ENCODE measurements at places on chromosomes 6 and 20.
A peak's percentile ranks its signal among the peaks of the same experiment; 100 is the strongest.

GRCh38 chr6:104349191-104349590 is 510.5 kb downstream of the HACE1 start:
- DNase-seq = no peak

- DNase-seq = no peak
Observed at GRCh38 chr6:35070111-35070510, 71.0 kb downstream of the TCP11 start.

GRCh38 chr6:129104131-129104530 is 221.2 kb downstream of the LAMA2 start:
- no peak for DNase-seq

DNA sequence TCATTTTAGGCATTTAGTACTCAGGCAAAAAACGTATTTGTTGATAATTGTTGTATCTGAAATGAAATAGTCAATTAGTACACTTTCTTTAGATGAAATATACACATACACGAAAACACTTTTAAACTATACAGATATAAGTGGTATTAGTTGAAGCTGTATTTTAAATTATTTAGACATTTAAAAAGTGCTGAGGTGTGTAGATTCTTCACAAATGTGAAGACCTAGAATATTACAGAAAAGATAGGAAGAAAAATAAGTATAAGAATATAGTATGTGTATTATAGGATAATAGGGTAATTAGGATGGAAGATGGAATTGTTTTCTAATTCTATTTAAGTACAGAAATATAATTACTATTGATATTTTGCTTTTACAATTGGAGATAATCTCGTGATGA is 4.6 kb downstream of the ZFAND3 start:
- no peak for DNase-seq

DNA sequence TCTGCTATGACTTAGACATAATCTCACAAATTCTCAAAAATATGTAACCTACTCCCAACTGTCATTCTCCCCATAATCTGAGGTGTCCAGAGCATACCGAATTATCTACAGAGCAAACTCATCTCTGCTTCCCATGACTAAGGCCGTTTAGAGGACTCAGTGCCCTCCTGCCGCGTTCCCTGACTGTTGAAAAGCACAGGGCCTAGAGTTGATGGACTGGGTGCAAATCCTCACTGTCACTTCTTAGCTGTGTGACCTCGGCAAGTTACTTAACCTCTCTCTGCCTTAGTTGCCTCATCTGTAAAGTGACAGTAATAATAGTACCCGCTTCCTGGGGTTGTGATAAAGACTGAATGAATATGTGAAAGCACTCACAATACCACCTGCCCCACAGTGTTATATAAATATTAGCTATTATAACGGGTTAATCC is 4.7 kb upstream of the TUBB2A start:
- DNase-seq = no peak

DNA sequence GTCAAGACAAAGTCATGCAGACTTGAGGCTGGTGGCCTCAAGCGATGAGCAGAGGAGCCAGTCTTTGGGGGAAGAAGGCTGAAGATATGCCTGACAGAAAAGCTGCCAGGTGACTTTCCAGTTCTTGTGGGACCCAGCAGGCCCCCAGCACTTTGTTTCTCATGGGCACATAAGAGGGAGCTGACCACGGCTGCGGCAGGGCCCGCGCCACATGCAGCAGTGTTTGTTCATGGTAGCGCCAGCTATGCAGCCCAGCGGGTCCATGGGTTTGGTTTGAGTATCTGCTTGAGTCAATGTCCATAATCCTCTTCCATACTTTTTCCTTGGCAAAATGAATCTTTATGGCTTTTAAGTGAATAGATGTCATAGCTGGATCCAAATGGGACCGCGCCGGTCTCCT is 91.0 kb upstream of the LY86 start:
- DNase-seq = no peak

- no peak for DNase-seq
Observed at GRCh38 chr6:135630789-135631376, 133.3 kb upstream of the AHI1 start.

DNA sequence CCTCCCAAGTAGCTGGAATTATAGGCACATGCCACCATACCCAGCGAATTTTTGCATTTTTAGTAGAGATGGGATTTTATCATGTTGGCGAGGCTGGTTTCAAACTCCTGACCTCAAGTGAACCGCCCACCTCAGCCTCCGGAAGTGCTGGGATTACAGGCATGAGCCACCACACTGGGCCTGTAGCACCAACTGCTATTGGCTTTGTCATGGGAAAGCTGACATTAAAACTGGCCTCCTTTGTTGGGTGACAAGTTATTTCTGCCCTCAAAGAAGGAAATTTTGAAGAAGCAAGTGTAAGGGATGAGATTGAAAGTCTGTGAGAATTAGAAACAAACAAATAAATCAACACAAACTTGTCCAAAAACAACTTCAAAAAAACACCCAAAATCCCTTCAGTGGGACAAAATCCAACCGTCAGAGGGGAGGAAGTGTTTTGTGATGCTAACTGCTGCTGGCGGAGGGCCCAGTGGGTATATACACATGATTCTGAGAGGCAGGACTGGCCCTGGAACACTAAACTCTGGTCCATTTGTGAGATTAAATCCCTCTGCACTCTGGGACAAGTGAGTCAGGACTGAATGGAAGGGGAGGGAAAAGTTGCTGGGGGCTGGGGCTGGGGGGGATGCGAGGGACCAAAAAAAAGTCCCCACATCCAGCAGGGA is 87.5 kb upstream of the NAA20 start:
- no peak for DNase-seq

- no peak for DNase-seq
Observed at GRCh38 chr6:15444081-15444731, 198.3 kb downstream of the JARID2 start.

DNA sequence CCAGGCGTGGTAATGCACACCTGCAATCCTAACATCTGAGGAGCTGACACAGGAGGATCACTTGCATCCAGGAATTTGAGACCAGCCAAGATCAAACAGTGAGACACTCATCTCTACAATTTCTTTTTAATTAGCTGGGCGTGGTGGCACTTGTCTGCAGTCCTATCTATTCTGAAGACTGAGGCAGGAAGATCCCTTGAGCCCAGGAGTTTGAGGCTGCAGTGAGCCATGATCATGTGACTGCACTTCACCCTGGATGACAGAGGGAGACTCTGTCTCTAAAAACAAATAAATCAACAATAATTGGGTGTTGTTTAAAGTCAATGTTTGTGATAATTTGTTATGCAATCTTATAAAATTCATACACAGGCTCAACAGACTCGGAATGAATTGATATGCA is 18.0 kb upstream of the HLA-A start:
- no peak for DNase-seq

DNA sequence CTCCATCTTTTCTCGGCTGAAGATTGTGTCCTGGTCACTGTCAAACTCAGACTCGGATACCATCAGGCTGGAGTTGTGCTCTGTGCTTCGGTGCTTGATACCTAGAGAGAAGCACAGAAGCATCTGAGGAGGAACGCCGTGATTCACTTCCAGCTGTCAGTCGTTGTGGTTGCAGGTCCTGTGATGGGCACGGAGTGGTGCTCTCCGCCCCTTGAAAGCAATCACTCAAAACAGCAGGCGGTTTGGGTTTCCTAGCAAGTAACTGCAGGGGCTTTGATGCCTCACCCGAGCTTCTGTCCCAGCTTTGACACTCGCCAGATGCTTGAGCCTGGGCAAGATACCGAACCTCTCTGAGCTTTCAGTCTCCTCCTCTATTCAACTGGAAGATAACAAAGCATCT is 52.5 kb downstream of the ALDH5A1 start:
- peak; percentile 71 for DNase-seq

DNA sequence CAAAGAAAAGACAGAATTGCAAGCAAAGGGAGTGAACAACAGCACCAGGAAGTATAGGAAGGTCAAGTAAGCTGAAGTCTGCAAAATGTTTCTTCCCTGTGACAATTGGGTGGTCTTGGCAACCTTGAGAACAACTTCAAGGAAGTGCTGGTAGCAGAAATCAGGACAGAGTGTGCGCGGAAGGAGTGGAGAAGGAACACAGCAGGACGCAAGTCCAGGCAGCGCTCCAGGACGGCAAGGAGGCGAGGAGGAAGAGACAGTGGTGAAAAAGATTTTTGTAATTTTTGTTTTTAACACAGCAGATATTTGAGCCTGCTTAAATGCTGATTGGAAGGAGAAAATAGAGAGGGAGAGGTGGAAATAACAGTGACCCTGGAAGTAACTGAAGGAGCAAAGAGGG is 141.7 kb downstream of the F13A1 start:
- no peak for DNase-seq

GRCh38 chr6:108145639-108146038 is 20.2 kb upstream of the NR2E1 start:
- no peak for DNase-seq

- DNase-seq = no peak
Observed at GRCh38 chr6:98280492-98280891, 553.9 kb upstream of the POU3F2 start.

DNA sequence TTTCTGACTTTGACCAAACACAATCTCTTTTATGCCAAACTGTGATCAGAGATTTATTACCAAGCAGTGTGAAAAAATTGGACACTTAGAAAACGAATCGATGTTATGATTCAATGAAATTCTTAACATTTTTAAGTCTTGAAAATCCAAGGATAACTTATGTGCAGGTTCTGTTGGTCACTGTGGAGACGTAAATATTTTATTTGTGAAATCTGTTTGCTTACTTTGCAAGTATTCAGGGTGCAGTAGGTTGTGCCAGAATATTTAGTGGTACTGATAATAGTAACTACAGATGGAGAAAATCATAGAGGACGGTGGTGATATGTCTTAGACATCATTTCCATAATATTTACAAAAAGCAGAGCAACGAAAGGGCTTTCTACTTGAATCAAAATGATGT is 97.3 kb downstream of the BMP2 start:
- no peak for DNase-seq

DNA sequence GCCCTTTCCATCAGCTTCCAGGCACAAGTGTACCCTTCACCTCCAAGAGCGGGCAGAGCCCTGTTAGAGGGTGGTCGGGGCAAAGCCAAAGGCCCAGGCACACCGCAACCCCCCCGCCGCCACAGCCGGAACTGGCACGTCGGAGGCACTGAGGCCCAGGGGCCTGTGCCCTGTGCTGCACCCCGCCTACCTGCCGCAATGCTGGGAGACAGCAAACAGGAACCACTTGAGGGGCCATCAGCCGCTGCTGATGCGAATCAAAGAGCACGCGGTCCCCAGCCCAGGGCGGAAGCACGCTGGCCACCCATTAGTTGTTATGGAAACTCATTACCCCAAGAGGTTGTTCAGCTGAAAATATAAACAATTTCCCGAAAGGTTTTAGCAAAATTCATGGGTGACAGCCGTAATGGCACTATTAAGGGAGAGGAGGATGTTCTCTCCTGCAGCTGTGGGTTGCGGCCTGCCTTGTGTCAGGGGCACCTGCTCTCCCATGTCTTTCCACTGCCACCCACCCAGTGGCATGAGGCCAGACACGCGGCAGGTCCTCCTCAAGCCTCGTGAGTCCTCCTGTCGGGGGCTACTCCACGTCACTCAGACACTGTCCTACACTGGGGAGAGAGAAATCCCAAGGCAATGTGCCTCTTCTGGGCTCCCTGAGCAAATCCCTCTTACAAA is 65.3 kb downstream of the EDN3 start:
- DNase-seq = no peak

GRCh38 chr20:33010133-33010504 is 2.6 kb downstream of the BPIFB2 start:
- DNase-seq = no peak

GRCh38 chr20:12535770-12536169 is 473.0 kb upstream of the SPTLC3 start:
- no peak for DNase-seq

DNA sequence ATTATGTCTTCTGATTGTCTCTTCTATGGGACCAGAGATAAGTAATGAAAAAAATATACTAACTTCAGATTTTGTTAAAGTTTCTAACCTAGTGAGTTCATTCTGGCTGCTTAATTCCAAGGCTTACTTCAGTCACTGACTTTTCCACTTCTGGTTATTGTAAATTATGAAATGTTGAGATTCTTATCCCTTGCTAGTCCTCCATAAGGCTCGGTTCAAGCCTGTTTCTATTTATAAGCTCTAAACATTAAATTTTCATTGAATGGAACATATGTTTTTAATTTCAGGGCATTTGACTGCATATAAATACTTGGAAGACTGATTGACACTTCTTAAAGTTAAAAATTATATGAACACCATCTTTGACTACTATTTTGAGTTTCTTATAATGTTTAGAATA is 23.6 kb upstream of the NKAIN2 start:
- DNase-seq = no peak

DNA sequence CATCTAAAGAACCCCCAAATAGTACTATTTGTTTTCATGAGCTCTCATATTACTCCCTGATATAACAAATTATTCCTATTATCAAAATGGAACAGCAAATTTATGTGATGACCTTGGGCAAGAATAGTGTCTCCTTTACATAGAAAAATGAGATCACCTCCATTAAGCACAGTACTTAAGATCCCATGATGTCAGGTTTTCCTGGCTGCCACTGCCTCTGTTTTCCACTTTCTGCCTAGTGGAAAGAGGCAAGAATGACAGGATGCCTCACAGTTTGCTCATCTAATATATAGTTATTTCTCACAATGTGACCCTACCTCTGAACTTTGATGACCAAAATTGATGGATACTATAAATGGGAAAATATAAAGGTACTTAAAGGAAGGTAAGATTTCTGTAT is 260.1 kb upstream of the SGK1 start:
- no peak for DNase-seq

GRCh38 chr6:69994251-69994650 is 127.9 kb downstream of the COL19A1 start:
- no peak for DNase-seq

DNA sequence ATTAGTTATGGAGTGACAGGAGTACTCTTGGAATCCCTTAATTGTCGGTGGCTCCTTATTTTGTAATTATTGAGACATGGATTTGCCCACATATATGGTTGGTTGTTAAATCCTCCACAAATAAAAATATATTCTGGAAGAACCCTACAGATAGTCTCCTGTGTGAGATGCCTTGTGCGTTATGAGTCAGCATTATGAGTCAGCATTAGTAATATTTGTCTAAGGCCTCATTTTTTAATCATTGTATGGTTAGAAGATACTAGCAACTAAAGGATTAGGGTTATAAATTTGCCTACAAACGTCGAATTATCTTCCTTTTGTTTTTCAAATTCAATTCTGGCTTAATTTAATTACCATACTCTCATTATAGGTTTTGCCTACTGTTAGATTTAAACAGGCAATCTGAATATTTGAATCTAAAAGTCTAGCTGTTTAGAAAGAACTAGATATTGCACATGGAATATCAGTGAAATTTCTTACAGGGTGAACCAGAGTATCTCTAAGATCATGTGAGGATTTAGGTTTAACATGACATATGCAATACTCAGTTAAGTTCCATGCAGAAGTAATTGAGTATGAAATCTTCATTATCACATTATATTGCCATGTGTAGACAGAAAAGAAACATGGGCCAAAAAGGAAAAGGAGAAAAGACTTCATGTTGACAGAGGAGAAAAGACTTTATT is 5.9 kb downstream of the C6orf58 start:
- no peak for DNase-seq

GRCh38 chr6:20778459-20778858 is 244.2 kb downstream of the CDKAL1 start:
- DNase-seq = no peak

All from T-helper 2 cell (primary cell).